NCI-H1105 (cell line): ENCODE measurements at places on chromosomes 1 and 21.
A peak's percentile ranks its signal among the peaks of the same experiment; 100 is the strongest.

DNA sequence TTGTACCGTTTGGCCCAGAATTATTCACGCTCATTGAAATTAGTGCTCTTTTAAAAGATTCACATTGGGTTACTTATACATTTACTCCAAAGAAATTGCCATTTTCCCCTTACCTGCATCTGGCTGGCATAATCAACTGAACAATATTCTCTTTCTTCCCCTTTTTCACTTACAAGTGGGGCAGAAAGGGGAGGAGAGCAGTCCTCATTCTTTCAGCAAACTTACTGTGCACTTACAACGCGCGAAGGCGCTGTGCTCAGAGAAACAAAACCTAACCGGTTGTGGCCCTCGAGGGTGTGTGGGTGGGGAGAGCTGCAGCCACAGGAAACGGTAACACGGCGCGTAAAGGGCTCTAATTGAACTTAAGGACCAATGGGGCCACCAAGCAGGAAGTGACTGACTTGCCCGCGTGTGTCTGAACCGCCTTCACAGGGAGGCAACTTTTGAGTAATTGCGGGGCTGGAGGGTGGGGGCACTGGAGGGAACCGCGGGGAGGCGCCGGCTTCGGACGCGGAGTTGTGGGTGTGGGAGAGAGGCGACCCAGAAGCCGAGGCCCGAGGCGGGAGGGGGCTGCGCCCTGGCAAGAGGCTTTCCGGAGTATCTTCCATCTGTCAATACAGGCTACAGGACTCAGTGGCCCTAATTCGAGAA is 693 bp upstream of the PNRC2 start:
- peak; percentile 95 for DNase-seq

DNA sequence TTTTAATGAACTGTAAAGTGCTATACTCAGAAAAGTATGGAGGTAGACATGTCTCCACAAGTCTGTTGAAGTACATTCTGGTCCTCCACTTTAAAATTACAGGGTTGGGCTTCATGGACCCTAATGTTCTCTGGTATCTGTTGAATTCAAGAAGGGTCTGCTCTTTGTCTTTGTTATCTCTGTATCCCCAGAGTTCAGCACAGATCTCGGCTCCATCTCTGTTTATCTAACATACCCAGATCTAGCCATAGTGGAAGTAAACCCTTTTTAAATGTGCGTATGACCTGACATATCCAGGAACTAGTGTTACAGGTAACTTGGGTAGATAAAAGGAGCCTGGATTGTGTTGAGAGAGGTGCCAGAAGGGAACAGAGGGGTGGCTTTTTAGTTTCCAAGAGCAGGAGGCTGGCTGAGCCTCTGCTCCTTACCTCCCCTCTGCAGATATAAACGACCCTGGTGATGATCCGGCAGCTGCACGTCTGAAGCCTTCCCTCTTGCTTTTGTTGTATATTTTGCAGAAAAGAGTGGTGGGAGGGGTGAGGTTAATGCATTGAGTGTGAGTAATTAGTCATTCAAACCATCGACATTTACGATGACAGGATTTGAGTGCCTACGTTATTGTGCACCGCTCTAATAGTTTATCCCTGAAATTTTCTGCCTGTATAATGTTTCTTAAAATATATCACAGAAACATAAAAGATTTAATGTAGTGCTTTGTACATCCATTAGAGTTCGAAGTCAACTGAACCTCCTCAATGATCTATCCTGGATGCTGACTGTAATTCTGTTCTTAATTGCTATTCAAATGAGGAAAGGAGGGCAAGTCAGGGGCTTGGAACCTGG is 30.8 kb downstream of the ELAVL4 start:
- peak; percentile 88 for DNase-seq

GRCh38 chr1:227885135-227885647 is 62.5 kb downstream of the WNT9A start:
- DNase-seq: no peak

DNA sequence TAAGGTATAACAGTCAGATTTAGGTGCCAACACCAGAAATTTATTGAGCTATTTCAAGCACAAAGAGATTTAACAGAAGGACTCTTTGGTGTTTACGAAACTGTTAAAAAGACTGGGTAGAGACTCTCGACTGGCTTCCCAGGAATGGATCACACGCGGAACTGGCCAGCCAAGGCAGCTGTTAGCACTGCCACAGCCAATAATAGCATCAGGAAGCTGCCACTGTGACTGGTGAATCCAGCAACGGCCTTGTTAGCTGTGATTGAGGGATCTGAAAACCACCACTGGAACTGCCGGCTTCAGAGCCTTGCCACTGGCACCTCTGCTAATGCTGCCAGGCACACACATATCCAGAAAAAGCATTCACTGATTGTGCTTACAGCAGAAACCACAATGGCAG is 10.6 kb upstream of the SIM2 start:
- no peak for DNase-seq

GRCh38 chr1:19203440-19203839 is 6.6 kb downstream of the UBR4 start:
- DNase-seq: no peak

DNA sequence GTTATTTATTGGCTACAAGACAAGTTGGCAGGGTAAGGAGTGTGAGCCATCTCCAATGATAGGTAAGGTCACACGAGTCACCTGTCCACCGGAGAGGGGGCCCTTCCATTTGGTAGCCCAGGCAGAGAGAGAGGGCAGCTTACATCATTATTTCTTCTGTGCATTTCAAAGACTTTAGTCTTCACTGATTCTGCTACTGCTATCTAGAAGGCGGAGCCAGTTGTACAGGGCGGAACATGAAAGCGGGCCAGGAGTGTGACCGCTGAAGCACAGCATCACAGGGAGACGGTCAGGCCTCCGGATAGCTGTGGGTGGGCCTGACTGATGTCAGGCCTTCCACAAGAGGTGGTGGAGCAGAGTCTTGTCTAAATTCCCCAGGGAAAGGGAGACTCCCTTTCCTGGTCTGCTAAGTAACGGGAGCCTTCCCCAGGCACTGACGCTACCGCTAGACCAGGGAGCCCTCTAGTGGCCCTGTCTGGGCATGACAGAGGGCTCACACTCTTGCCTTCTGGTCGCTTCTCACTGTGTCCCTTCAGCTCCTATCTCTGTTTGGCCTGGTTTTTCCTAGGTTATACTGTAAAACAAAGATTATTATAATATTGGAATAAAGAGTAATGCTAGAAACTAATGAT is 36.7 kb downstream of the ZNF695 start:
- no peak for DNase-seq

DNA sequence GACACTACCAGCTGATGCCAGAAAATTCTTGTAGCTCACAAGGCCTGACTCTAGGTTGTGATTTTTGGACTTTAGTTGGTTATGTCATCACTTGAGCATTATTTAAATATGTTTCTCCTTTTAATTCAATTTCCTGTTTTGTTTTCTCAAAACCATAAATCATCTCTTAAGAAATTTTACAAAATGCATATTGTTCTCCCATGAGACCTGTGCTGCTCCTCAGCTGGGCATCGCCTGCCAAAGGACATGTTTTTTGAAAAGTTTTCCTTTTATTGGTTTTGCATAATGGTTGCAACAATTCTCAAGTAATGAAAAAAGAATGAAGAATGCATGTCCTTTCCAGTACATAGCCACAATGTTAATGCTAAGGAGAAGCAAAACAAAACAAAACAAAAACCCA is 204.7 kb upstream of the LYPLAL1 start:
- no peak for DNase-seq

GRCh38 chr1:205546541-205546940 is 42.1 kb downstream of the CDK18 start:
- no peak for DNase-seq

GRCh38 chr1:42439940-42440339 is 15.9 kb downstream of the ZMYND12 start:
- no peak for DNase-seq

DNA sequence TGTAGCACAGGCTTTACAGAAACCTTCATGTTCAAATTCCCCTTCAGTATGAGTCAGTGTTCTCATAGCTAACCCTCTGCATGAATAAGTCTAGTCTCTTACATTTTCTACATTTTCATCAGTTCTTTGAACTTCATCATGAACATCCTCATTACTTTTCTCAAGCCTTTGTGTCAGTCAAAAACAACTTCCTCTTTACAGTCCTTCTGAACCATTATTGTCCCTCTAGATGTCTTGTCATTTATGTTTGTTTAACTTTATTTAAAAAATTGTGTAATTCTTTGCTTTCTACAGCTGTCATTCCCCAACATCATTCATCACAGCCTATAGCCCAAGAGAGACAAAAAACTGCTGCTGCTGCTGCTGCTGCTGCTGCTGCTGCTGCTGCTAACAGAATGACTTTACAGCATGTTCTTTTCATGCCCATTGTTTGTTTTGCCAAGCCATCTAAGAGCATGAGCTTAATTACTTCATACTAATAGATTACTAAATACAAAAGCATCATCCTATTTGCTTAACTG is 133.1 kb downstream of the LRRC40 start:
- DNase-seq: peak; percentile 72

DNA sequence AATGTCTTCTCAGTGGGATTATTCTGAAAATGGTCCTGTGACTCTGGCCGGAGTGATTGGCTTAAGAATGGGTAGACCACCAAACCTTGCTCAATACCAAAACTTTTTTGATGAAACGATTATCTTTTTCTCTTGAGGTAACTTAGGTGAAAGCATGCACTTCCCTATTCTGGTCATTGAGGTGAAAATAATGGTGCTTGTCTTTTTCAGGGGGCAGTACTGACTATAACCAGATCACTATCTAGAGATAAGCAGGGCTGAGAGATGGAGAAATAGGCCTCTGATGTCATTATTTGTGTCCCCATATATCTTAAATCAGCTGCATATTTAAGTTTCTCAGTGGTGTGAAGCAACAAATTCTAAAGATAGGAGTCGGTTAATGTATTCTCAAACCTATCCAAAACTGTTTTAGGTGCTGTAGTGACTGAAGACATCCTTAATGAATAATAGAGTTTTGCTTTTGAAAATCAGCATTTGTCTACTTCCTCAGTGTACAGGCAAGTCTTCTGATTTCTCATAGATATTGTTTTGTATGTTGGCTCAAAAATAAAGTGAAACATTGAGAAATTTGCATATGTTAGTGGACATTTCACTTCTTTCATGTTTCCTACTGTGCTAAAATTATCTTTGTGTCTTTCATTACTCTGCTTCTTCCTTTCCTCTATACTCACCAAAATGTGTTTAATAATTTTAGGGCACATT is 735.3 kb upstream of the ADGRL4 start:
- DNase-seq: no peak

GRCh38 chr1:225820522-225821120 is 10.7 kb downstream of the EPHX1 start:
- no peak for DNase-seq

- peak; percentile 23 for DNase-seq
These were observed 241.8 kb downstream of the TRABD2B start for GRCh38 chr1:47755101-47755990.

- DNase-seq: no peak
These were observed 14.8 kb downstream of the FAM163A start for GRCh38 chr1:179757933-179758332.

DNA sequence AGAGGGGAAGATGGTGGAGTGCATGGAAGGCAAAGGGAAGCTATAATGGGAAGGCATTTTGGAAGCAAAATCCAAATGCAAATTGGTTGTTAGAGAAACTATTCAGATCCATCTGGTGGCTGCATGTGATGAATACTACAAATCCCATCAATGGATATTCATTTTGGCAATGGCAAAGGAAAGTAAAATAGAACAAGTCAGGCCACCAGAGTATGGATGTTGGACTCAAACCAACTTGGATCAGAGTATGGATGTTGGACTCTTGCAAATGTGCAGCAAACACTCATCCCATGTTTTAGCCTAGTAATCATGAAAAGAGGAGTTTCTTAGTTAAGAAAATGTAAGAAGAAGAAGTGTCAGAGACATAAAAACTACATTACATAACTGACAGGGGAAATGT is 289.6 kb upstream of the DAB1 start:
- DNase-seq: no peak

DNA sequence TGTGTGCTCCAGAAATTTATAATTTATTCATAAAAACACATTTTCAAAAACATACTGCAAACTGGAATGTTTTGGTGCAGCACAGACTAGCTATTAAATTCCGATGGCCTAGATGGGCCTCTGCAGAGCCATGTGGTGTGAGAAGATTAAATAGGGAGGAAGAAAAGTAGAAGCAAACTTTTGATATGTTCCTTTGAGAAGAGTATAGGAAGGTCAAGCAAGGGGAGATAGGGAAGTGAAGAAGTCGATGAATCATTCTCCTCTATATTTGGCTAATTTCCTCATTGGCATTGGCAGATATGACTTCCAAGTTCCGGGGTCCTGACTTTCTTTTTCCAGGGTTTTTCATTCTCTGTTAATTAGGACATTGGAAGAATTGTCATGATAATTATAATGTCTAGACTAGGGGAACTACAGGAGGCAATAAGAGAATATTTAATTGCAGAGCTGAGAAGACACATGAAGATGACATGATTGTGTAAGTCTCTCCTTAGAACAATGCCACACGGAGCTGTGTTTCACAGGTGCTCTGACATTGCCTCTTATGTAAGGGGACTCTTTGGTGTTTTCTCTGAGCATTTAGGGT is 19.3 kb upstream of the ZNF326 start:
- no peak for DNase-seq

DNA sequence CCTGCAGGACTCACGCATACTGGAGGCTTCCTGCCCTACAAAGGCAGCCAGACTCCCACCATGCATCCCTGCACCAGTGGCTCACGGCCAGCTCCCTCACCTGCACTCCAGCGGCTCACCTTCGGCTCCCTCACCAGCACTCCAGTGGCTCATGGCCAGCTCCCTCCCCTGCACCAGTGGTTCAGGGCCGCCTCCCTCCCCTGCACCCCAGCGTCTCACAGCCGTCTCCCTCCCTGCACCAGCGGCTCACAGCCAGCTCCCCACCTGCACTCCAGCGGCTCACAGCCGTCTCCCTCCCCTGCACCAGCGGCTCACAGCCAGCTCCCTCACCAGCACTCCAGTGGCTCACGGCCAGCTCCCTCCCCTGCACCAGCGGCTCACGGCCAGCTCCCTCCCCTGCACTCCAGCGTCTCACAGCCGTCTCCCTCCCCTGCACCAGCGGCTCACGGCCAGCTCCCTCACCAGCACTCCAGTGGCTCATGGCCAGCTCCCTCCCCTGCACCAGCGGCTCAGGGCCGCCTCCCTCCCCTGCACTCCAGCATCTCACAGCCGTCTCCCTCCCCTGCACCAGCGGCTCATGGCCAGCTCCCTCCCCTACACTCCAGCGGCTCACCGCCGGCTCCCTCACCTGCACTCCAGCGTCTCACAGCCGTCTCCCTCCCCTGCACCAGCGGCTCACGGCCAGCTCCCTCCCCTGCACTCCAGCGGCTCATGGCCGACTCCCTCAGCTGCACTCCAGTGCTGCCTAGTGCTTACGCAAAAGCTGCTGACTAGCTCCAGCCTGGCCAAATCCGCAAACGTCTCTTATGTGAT is 324.5 kb downstream of the NPHP4 start:
- DNase-seq: no peak

GRCh38 chr1:29234471-29234870 is 1.9 kb upstream of the PTPRU start:
- DNase-seq: no peak
